ENCODE measurements at places on chromosomes 4 and X. TPM values are rescaled to one million over a fixed set of nuclear protein-coding genes. Genes with fewer than 3 reads are reported as not detected.

TMPRSS11D gene
- total RNA-seq: not detected

RGN gene
- total RNA-seq: not detected

CORIN gene
- total RNA-seq: not detected

NAP1L5 gene
- not detected for total RNA-seq

USP17L10 gene
- total RNA-seq: not detected

SPANXC gene
- not detected for total RNA-seq

TMEM47 gene
- total RNA-seq: 4.7 TPM

NWD2 gene
- under 0.01 TPM for total RNA-seq

GATA1 gene
- not detected for total RNA-seq

RELL1 gene
- 14.6 TPM for total RNA-seq

APEX2 gene
- total RNA-seq: 24.7 TPM

PLAC8 gene
- total RNA-seq: 3.7 TPM

HMGN5 gene
- total RNA-seq: 0.46 TPM

DGKK gene
- total RNA-seq: not detected

DSPP gene
- total RNA-seq: not detected

ATG4A gene
- total RNA-seq: 15.0 TPM

Data from PC-3 (cell line).